ENCODE measurements at places on chromosomes 2 and 18.

- DNase-seq: no peak
Measured at GRCh38 chr2:227057060-227057459, 106.9 kb downstream of the COL4A4 start.

GRCh38 chr2:162011706-162012564 is 62.1 kb downstream of the DPP4 start:
- no peak for DNase-seq

DNA sequence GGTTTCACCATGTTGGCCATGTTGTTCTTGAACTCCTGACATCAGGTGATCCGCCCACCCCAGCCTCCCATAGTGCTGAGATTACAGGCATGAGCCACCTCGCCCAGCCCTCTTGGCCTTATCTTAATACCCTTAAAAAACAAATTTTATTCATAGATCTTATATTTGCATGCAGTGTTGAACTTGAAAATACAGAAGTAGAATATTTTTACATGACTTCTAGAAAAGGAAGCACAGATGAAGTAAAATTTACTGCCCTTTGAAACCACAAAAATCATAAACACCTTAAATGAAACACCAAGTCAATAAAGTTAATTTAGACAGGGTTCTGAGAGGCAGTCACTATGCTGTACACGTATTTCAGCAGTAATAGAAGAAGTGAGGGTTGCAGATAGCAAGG is 145.7 kb downstream of the CERS6 start:
- DNase-seq: no peak

- no peak for DNase-seq
Measured at GRCh38 chr2:24009680-24010476, at the start of gene MFSD2B. Gene MFSD2B, plus strand, starts transcription at chr2:24010085. Its CDS starts 12 bp downstream, at chr2:24010097.

GRCh38 chr2:120774557-120775160 is 39.0 kb downstream of the GLI2 start:
- no peak for DNase-seq

DNA sequence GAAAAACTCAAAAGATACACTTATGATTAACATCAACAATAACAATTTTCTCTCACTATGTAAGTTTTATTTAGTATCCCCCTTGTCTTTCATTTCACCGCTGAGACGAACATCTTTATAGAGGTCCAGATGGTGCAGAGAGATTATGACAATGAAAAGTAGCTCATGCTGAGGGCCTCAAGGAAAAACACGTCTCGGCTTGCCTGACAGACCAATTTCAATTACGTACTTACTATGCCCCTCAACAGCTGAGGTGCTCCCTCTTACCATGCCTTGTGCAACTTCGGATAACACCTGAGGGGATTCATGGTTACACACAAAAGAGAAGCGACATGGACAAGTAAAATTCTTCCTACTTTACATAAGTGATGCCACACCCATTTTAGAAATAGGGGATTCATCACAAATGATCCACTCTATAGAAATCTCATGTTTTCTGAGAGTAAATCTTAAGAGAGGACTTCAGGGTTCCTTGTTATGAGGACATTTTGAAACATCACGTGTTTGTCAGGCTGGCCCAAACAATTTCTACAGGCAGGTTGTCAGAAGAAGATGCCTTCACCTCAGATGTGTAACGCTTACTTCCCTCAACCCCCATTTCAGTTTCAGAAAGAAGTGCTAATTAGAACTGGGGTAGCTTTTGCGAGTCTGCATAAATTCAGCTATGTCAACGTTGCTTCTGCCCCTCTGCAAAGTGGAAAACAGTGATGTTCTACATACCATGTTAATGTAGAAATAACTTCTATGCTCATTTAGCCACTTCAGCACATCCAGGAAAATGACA is 191.4 kb downstream of the NRXN1 start:
- DNase-seq: no peak

GRCh38 chr2:237932731-237933131 is 34.1 kb upstream of the UBE2F start:
- no peak for DNase-seq

- no peak for DNase-seq
Measured at GRCh38 chr2:69659941-69660483, 16.5 kb upstream of the AAK1 start.

DNA sequence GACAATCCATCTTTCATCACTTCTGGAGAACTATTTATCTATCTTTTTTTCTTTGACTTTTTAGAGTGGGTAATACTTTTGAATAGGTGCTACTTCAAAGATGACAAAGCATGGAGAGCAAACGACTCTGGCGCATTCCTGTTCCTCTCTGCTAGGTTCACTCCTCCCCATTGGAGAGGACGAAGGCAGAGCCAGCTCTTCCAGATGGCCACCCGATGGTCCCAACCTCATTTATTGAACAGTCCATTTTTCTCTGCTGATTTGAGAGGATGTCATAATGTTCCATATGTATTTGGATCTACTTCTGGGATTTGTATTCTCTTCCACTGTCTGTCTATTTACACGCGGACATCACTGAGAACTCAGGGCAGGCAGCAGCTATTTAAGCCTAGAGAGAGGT is 284.3 kb upstream of the CXCR4 start:
- no peak for DNase-seq

GRCh38 chr18:49022311-49023161 is 71.8 kb upstream of the SMAD7 start:
- no peak for DNase-seq

DNA sequence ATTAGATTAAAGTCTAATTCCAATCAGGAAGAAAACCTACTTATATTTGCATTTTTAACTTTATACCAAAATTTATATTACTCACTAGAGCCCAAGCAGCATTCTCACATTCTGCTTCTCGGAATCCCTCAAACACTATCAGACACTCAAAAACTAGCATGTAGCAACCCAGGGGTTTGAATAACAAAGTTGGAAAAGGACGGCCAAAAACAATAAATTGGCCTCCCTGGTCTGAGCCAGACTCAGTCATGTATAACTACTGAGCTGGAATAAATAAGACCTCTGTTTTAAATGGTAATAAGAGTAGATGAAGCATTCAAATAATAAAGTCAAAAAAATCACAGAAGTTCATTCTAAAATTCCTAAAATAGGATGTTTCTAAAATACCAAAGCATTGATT is 290.9 kb downstream of the IRS1 start:
- no peak for DNase-seq

DNA sequence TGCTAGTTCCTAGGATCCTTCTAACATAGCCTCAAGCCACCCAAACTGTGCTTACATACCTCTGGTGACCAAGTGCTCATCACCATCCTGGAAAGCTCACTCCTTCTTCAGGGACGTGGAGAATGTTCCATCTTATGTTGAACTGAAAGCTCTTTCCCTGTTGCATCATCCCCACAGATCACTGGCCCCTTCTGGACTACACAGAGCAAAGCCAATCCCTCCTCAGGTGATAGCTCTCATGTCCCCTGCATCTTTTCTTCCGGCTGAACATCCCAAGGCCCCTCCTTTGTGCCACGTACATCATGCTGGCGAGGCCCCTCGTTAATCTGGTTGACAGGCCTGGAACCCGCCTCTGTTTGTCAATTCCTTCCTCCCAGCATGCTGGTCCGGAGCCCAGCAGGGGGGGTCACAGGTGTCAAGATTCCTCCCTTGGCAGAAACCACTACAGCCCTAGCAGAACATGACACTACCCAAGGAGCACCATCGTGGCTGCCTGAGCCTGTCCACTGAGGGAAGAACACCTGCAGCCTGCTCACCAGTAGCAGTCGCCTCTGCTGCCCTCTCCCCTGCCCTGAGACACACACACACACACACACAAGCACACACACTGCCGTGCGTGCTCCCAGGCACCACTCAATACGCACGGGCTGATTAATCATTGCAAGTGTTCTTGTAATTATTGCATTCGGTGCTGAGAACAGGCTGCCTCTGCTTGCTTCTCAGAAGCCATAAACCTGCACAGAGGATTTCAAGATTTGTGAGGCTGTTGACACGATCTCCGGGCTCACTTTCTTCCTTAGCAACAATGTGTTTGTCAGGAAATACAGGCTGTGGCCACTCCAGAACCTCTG is 6.3 kb upstream of the KCNK3 start:
- no peak for DNase-seq

GRCh38 chr18:7760967-7761948 is 194.1 kb downstream of the PTPRM start:
- no peak for DNase-seq

- DNase-seq: no peak
Measured at GRCh38 chr2:96514521-96514920, 9.4 kb upstream of the NEURL3 start.

DNA sequence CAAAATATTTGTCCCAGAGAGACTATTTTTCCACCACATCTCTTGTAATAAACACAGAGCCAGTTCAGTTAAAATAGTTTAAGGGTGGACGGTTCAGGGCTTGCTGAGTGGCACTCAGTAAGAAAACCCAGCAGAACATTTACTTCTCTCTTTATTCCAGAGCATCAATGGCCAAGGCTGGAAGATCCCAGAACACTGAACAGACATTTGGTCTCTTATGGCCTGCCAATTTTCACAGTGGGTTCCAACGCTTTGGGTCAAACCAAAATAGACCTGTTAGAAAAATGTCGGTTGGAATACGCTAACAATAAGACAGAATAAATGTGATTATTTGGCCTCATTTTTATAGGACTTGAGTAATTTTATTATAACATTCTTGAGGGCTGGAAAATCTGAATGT is 580.3 kb upstream of the TMEFF2 start:
- DNase-seq: no peak

- DNase-seq: no peak
Measured at GRCh38 chr2:188620916-188621315, 329.2 kb downstream of the GULP1 start.

DNA sequence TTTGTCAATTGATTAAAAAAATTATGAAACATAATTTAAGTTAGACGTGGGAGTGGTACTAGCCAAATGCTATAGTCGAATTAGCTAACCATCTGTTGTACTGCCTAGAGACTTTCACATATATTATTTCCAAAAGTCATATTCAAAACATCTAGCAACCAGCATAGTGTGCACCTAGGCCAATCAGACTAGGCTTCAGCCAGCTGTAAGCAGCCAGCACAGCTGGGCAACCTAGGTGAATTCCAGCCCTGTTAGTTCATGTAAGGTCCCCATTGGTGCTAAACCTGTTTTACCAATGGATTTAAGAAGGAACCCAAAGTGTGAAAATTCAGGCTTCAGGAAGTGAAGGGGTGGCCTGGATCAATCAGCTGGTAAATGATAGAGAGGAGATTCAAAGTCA is 144.3 kb downstream of the BCL2 start:
- DNase-seq: no peak

DNA sequence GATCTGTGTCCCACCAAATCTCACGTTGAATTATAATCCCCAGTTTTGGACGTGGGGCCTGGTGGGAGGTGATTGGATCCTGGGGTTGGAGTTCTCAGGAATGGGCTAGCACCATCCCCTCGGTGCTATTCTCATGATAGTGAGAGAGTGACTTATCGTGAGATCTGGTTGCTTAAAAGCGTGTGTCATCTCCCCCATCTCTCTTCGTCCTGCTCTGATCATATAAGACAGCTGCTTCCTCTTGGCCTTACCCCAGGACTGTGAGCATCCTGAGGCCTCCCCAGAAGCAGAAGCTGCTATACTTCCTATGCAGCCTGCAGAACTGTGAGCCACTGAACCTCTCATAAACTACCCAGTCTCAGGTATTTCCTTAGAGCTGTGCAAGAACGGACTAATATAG is 163.7 kb upstream of the NDUFV2 start:
- no peak for DNase-seq

- no peak for DNase-seq
Measured at GRCh38 chr2:8922431-8922830, 81.1 kb downstream of the MBOAT2 start.

DNA sequence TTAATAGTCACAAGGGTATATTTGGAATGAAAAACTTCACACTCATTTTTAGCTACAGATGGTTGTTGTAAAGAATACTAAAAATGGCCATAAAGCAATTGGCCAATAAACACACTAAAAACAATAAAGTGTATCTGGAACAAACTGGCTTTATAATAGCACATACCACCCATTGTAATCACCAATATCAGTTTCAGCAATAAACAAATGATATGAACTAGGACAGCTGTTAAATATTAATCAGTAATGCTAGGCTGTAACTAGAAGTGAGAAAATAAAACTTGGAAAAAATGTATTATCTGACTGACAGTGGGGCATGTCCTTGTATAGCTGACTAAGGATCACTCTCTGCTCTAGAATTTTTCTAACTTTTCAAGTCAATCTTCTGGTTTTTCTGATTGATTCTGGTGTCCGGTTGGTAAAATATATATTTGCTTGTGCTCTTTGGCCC is 312.5 kb downstream of the RND3 start:
- no peak for DNase-seq
